Stimulated activated CD8-positive, alpha-beta memory T cell treated with anti-CD3 and anti-CD28 coated beads, Interleukin-7, amount 100 ng/mL, for 24 hours (primary cell): ENCODE measurements at places on chromosomes 12 and 14.
A peak's percentile ranks its signal among the peaks of the same experiment; 100 is the strongest.

DNA sequence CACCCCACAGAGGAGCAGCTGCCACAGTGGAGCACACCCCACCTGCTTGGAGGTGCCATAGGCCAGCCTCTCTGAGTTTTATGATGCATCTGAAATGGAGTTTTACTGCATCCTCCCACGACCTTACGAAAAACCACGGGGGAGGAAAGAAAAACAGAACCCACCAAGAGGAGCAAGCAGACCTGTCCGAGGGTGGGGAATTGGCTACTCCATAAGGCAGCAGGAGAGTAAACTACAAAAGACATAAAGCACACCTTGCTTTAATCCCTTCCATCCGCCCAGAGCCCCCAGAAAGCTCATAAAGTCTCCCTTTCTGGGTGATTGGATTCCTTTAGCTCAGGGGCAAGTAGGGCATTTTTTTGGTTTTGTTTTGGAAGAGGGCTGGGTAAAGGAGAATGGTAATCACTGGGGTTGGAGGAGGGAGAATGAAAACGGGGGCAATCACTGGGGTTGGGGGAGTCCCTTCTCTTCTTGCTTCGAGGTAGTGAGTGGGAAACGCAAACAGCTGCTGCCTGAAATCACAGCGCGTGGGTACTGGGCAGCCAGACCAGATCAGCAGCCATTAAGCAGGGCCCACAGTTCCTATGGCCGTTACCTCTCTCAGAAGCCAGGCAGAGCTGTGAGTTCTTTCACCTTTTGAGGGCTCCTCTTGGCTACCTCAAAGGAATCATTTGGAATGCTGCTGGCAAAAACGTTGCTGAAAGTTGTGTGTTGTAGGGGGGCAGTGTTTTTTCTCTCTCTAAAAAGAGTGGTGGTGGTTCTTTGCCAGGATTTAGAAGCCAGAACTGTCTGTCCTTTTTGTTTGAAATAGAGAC, 433.6 kb downstream of the ZFP36L1 start:
- no peak for DNase-seq

DNA sequence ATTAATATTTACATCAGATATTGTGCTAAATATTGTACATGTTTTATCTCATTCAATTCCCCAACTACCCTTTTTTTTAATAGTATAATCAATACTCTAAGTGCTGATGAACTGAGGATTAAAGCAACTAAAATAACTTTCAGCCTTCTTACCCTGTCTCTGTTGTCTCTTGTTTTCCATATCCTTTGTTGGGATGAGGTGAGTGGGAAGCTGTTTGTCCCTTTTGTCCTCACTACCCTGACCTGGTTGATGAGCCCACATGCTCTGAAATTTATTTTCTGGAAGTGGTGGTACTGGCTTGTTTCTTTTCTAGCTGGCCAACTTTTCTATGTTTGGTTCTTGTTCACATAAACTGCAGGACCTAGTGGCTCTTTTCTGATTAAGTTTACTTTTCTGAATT, 9.6 kb upstream of the ART4 start:
- no peak for DNase-seq

DNA sequence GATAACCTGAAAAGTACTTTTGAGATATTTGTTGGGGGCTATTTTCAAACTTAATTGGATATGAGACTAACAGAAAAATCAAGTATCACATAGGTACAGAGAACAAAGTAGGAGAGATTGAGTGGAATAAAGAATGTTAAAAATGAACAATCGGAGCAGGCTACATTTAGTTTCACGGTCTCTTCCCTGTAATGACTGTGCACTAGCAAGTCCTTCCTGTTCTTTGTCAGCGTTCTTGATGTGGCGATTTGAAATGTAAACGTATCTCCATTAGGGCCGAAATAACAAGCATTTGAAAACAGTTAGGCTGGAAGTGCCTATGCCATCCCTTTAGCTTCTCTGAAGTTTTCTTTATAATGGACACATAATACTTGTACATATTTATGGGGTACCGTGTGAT, 31.0 kb downstream of the SLC25A29 start:
- DNase-seq: no peak

DNA sequence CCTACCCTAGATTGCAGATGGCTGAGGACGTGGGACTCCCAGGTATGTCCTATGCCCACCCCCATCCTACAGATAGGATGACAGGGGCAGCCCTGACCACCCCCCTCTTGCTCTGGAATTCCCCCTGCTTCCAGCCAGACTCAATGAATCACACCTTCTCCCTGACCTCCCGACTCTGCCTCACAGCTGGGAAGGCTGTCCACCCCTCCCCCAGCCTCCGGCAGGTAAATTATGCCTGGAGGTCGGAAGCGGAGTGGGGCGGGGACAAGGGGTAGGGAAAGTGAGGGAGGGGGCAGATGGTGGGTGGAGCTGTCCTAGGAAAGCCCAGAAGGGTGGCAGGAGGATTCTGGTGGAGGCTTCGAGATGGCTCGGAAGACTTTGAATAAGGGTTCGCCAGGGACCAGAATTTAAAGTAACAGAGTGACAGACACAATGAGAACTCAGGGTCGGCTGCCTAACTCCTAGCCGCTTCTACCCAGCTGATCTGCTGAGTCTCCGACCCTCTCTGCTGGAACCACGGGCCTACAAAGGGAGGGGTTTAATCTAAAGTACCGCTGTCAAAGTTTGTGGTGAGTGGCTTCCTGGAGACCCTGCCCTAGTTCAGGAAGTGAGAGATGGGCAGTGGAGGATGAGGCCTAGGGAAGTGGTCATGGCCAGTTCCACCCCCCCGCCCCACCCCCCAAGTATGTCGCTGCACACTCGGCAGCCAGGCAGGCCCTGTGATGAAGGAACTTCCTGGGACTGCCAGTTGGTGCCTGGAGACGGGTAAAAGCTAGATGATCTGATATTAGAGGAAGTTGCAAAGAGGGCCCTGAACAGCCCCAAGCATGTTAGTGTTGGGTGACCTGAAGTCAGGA, 4.2 kb downstream of the PLEKHG3 start:
- no peak for DNase-seq

- no peak for DNase-seq
Measured at GRCh38 chr12:121579190-121579791, 1.5 kb downstream of the KDM2B start.

DNA sequence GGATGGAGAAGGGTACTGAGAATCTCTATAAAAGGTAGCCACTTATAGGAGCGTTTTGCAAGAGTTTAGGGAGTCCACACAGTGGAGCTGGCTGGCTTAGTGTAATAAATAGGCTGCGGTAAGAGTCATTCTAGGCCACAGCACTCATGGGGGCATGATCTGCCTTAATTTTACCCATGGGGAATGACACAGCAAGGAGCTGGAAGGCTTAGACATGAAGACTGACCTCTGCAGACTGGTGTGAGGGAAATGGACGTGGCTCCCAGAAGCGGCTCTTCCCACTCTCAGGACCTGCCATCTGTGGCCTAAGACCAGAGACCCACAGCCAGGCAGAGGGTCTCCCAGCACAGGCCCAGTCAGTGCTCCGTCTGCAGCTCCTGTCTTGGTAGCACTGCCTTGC, 173.3 kb downstream of the PPM1H start:
- no peak for DNase-seq

- no peak for DNase-seq
Measured at GRCh38 chr14:90297876-90298629, 33.7 kb downstream of the NRDE2 start.

DNA sequence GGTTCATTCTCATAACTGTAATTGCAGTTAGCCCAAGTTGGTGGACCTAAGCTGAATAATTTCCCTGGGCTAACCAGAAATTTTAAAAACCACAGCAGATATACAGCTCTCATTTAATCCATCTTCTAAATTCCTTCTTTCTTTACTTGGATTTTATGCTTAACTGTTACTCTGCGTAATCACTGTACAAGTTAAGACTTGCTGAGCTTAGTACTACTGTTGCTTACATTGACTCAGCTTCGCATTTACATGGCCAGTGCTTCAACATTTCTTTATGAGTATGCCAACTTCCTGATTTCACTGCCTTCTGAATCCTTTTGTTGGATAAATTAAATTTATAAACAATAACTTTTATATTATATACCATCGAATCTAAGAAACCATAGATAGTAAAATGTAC, 147.4 kb downstream of the SLC38A4 start:
- DNase-seq: no peak

- DNase-seq: no peak
Measured at GRCh38 chr12:127745469-127746212, 521.3 kb upstream of the TMEM132C start.

DNA sequence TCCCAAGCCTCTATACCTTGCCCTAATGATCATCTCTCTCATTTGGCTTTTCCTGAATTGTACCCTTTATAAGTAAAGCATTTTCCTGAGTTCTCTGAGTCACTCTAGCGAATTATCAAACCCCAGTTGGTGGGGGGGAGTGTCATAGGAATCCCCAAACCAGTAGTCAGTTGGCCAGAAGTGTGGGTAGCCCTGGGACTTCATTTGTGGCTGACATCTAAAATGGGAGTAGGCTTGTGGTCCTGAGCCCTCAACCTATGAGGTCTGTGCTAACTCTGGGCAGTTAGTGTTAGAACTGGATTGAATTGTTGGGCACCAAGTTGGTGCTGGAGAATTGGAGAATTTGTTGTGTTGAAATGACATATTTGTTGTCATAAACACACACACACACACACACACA, 91.3 kb downstream of the BBS10 start:
- DNase-seq: no peak

DNA sequence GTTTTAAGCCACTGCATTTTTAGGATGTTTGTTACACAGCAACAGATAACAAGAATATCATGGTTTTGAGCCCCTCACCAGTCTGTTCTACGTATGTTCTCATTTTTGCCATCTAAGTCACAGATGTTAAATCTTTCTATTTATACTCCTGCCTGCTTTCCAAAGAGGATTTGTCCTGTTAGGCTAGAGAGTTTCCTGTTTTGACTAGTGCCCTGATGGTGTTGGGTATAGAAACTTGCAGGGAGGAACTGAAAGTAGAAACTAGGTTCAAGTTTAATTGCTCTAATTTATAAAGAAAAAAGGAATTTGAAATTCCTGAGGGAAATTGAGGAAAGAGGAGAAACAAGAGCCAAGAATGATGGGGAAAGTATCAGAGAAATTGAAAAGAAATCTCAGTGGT, 74.4 kb upstream of the COCH start:
- DNase-seq: no peak

GRCh38 chr12:93425736-93426411, 15.9 kb downstream of the UBE2N start:
- no peak for DNase-seq

DNA sequence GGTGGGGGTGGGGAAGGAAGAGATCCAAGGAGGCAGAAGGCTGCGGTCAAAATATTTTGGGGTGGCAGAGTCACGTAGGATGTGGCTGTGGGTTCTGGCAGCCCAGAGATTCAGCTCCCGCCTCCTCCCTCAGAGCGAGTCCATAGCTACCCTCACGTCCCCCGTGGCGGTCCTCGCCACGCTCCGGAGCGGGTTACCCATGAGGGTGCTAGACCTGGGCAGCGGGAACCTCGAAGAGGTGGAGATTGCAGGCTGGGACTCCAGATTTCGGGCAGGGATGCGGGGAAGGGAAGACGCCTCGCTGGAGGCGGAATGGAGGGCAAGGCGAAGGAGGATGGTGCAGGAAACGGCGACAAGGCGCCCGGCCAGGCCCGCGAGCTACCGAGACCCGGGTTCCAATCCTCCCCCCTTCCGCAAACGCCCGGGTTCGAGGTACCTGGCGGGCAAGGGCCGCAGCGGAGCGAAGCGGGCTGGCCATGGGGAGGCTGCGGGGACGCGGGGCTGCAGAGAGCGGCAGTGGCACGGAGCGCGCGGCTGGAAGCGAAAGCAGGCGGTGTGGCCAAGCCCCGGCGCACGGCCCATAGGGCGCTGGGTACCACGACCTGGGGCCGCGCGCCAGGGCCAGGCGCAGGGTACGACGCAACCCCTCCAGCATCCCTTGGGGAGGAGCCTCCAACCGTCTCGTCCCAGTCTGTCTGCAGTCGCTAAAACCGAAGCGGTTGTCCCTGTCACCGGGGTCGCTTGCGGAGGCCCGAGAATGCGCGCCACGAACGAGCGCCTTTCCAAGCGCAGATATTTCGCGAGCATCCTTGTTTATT, 46.2 kb downstream of the BCAT1 start:
- DNase-seq: no peak

DNA sequence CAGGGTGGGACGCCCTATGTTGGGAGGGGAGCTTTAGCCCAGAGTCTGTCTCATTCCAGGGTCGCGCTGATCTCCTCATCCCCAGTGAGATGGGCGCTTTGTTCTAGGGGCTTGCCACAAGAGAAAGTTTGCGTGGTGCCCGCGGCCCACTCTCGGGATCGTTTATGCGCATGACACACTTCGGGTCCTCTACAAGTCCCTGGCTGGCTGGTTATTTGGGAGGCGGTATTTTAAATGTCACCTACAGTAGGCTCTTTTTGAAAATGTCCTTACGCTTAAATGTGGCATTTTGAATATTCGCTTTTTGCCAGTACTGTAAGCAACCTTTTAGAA, 541 bp downstream of the GOLT1B start:
- peak; percentile 1 for DNase-seq

- DNase-seq: no peak
Measured at GRCh38 chr12:69161829-69162228, 77.5 kb upstream of the CPSF6 start.

GRCh38 chr12:20283482-20283881, 84.9 kb upstream of the PDE3A start:
- DNase-seq: no peak

DNA sequence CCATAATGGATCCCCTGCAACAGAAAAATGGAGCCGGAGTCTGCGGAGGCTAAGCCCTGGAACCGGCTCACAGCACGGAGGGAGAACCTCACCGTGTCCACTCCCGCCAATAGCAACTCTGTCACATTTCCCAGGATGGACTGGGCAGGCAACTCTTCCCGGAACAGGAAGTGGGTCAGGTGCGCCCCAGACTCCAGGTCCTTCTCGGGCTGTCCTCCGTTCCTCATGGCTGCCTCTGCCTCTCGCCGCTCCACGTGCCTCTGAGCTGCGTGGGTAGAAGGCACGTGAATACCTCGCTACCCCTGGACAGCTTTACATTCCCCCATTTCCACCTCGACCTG, 2.2 kb downstream of the CYP27B1 start:
- no peak for DNase-seq

GRCh38 chr12:65188179-65188701, 18.9 kb downstream of the LEMD3 start:
- DNase-seq: no peak

DNA sequence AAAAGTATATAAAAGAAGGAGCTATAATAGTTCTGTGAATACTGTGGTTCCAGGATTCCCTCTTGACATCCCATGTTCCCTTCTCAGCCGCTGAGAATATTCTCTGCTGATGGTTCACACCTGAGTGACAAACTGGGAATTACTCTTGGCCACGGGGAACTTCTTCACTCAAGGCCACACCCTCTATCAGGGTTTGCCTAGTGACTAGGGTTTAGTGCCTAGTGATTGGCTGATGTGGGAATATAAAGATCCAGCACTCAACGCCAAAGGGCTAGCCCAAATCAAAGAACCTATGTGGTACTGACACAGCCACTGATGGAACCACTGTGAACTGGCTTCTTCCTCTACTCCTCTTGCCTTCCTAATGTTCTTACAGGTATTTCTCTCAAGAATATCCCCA, 248.4 kb downstream of the ASCL1 start:
- DNase-seq: no peak

GRCh38 chr14:104554608-104555429, 24.7 kb upstream of the C14orf180 start:
- DNase-seq: no peak
